ENCODE measurements at places on chromosomes 1 and 21.

DNA sequence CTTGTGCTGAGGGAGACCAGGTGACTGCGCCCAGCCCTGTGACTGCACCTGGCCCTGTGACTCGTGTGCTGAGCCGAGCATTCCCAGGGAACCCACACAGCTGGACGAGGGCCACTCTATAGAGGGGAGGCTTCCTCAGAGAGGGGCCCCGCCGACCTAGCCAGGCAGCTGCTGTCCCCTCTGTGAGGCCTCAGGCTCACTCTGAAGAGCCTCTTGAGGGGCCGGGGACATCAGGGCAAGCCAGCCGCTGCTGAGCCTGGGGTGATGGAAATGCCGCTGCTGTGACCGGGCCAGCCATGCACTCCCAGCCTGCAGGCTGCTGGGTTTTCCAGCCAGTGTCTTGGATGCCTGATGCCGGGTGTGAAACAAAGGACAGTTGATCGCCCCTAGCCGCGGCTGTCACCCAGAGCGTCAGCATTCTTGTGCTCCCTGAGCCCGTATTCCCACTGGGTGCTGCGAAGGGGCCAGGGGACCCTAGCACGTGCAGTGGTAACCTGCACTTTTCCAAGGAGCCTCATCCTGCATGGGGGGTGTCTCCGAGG, 17.5 kb downstream of the PFKL start:
- no peak for DNase-seq

DNA sequence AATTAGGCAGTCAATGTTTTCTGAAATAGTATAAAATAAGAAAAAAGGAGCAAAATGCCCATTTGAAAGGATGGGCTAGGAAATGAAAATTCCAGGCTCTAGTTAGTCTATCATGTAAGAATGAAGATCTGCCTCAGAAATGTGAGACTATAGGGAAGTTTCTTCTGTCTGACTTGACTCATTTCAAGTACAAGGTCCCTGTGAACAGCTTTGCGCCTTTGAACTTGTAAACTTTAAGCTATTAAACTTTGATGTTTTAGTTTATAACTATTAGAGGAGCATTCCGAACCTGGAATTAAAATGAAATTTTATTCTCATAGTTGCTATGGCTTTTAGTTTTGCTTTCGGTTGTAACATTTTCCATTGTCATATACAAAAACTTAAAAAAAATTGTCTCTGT, 199.4 kb downstream of the RPS6KC1 start:
- no peak for DNase-seq

DNA sequence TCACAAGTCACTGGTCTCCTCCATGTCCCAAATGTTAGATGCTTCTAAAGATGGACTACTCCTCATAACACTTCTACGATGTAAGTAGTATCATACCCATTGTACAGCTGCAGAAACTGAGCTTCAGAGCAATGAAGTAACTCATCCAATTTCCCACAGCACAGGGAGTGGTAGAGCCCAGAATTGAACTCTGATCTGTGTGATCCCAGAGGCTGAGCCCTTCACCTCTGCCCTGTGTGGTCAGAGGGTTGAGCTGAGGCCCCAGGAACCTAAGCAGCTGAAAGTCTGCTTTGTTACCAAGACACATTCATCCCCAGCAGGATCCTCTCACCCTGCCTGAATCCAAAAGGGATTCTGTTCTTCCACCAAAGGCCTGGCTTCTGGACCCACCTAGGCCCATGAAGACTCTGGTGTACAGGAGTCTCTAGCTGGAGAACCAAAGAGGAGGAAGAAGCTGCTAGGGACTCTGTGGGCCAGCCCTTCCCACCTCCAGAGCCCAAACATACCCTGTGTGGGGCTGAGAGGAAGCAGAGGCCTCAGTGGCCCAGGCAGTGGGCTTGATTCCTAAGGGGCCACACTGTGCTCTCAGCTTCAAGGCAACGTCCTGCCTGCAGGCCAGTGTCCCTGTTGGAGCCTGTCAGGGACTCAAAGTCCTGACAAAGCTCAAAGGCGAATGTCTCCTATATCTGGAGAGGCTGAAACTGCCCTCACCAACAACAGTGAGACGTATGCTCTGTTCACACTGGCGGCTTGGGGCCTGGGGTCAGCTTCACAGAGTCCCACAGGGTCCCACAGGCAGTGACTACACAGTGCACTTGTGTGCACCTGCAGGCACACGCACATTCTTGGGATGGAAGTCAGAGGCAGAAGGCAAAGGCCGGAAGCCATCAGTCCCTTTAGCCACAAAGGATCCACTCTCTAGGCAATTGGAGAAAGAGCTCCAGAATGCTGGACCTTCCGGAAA, 40.4 kb upstream of the SLC30A1 start:
- no peak for DNase-seq

- no peak for DNase-seq
Measured at GRCh38 chr1:93603601-93604000, 78.0 kb downstream of the BCAR3 start.

DNA sequence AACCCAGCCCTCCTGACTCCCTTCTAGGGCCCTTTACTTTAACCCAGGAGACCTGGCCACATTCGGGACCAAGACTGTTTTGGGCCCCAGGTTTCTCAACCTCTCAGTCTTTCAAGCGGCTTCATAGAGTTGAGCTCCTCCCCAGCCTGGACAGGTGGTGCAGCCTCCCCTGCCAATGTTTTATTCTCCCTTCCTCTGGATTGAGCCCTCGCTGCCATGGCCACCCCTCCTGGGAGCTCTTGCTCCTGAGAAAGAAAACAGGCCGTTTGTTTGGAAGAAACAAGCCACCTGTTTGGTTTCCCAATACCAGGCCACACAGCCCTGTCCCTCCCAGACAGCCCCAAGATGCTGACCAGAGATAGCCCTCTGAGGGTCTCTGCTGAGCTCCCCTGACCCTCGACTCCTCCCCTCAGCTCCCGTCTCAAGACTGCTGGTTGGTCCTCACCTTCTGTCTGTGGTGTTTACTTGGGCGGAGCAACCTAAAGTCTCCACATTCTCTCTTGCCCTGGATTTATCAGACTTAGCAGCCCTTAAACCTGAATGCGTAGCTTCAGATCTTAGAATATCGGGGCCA, 3.3 kb downstream of the TMEM51 start:
- no peak for DNase-seq

GRCh38 chr1:117059334-117059677, 820 bp upstream of the TTF2 start:
- DNase-seq: peak; percentile 67

All from activated gamma-delta T cell treated with Interleukin-2 at 50 U/mL for 16 hours (primary cell).